Stimulated activated CD8-positive, alpha-beta memory T cell treated with anti-CD3 and anti-CD28 coated beads, Interleukin-7, amount 100 ng/mL, for 1 hour (primary cell): ENCODE measurements at places on chromosomes 1 and 21.

DNA sequence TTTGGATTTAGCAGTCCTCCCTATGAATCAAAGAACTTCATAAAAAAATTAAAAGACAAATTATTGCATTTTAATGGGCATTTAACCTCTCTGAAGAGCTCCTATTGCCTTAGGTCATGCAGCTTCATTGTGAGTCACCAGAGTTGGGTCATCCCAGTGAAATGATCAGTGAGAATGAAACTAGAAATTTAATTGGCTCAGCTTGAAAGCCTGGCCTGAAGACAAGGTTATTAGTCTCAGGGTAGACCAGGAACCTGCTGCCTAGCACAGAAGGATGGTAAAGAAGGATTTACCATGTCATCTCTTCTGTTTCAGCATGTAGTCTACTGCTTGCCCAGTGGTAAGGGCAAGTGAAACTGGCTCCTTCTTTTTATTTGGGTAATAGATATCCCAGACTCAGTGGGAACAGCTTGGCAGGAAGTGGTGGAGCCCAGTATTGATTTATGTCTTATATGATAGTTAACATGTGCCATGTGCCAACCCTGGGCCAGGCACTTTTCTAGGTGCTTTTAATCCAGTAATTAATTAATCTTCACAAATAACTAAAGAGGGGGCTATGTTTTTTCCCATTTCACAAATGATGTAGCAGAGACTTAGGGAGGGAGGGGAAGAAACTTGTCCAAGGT is 23.6 kb downstream of the LAMC2 start:
- DNase-seq: no peak

- no peak for DNase-seq
Measured at GRCh38 chr1:203424861-203425662, 50.5 kb upstream of the PRELP start.

- no peak for DNase-seq
Measured at GRCh38 chr1:223667484-223668182, 2.1 kb upstream of the CAPN8 start.

GRCh38 chr1:17183388-17184160 is 21.4 kb upstream of the PADI1 start:
- no peak for DNase-seq

DNA sequence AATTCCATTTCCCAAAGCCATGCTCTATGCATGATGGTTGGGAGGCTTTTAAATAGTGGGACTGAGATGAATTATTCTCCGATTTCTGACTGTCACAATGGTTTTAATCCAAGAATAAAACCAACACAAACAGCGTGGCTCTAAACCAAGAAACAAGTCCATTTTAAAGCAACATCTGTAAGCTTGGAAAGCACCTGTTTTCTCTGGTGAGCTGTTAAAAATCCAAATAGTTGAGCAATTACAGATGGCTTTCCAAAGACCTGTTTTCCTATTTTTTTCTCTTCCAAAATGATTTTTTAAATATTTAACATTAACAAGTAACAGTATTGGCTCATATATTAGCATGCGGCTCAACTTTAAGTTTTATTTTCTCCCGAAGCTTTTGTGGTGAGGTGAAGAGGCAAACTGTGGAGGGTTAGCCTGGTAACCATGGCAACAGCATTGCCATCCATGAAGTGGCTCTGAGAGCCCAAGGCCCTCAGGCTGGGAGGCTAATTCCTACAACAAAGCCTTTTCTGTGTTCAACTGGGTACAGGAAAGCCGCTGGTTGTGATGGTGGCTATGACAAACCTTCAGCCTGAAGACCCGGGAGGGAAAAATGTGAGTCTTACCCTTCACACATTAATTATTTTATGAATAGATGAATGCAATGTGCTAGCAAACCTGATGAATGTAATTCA is 56.7 kb upstream of the B3GALT5 start:
- DNase-seq: no peak

- DNase-seq: no peak
Measured at GRCh38 chr1:225451840-225452515, 24.1 kb upstream of the LBR start.

DNA sequence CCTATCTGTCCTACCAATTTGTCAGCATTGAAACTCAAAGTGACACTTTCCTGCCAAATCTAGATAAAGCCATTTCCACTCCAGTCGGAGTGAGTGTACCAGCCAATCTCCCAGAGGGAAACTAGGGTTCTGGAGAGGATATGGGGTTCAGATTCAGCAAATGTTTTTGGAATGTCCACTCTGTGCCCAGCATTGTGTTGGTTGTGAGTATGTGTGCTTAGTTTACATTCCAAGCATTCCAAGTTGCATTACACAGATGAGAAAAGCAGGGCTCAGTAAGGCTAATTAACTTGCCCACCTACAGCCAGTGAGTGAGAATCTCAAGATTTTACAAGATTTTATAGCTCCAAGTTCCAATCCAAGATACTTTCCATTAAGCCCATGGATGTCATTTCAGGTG is 26.4 kb upstream of the RGS16 start:
- no peak for DNase-seq

DNA sequence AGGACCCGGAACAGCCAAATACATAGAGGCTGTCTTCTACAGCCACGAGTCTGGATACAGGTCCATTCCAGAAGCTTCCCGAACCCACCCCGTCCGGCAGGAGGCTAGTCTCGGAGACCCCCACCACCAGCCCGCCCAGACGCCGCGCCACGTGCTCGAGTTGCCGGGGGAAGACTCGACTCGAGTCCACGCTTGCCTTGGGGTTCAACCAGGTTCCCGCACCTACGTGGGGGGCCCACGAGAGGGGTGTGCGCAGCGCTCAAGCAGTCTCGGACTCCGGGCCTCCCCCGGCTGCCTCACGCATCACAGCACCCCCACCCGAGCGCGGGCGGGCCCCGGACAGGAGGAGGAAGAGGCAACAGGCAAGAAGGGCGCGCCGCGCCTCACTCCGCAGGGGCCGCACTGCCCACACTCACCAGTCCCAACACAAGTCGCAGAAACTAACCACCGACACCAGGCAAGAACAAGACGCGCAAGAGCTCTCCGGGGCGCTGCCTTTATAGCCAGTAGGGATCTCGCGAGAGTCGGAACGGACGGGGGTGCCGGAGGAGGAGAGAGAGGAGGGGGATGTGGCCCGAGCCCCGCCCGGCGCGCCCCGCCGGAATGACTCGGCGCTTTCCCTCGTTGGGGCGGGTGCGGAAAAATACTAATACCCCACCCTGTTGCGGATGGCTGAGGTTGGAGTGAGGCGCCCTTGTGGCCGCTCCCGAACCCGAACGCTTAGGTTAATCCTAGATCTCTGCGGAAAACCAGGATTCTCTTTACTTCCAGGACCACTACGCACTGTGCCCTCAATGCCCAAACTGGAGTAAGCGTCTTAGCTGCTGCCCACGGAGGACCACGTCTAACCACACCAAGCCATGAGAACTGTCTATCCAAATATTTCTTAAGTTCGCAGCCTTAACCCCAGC is at the start of gene PRDX1:
PRDX1 (minus strand) TSS at position 472 of the 911 bp plus-strand sequence. CDS start 2,841 bp downstream, outside the sequence.
- peak; percentile 94 for DNase-seq

- no peak for DNase-seq
Measured at GRCh38 chr1:34770891-34771504, 10.0 kb upstream of the GJB3 start.

- DNase-seq: no peak
Measured at GRCh38 chr1:171898941-171899340, 57.6 kb downstream of the DNM3 start.

- peak; percentile 55 for DNase-seq
Measured at GRCh38 chr1:20521960-20522861, 14.3 kb upstream of the MUL1 start.

DNA sequence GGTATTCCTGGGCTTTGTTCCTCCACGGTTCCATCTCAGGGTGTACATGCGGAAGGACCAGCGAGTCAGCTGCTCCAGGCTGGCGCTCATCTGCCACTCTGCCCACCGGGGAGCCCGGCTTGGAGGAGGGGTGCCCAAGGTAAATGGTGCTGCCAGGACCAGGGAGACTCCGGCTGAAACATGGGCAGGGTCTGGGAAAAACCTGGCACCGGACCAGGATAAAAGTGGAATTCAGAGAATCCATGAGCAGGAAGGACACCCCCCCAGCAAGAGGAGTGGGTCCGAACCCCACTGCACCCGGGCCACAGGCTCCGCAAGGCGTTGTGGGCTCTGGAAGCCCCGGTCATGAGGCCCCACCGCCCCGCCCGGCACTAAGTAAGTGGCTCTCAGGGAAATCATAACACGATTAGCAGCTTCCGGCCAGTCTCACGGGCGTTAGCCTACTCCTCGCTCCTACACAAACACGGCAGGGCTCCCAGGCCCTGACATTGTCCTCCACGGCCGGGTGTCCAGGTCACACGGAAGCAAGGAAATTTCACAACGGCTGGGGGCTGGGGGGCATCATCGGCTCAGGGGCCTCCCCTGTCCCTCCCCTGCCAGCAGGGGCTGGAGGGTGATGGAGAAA is 21.1 kb downstream of the MEGF6 start:
- DNase-seq: no peak

DNA sequence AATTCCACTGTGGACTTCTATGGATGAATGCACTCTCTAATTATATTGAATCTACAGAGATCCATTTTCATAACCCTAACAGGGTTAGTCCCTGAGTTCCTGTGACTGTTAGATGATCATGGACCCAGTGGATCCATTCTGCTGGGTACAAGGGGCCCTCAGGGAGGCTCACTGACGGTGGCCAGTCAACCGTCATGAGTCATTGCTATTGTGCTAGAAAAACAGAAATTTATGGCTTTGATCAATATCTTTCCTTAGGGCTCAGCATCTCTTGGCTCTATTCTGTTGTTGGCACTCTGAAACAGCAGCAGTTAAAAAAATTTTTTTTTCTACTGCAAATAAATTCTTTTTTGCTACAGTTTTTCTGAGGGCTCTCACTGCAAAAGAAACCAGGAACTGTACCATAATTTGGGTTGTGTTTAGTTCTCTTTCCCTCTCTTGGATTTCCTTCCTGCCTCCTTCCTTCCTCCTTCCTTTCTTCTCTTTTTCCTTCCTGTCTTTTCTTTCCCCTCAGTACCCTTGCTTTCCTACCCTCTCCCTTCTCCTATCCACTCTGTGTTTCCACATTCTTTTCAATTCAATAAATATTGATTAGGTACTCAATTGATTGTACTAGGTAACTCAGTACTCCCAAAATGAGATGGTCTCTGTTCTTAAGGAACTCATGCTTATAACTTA is 49.5 kb downstream of the UTP25 start:
- DNase-seq: no peak

DNA sequence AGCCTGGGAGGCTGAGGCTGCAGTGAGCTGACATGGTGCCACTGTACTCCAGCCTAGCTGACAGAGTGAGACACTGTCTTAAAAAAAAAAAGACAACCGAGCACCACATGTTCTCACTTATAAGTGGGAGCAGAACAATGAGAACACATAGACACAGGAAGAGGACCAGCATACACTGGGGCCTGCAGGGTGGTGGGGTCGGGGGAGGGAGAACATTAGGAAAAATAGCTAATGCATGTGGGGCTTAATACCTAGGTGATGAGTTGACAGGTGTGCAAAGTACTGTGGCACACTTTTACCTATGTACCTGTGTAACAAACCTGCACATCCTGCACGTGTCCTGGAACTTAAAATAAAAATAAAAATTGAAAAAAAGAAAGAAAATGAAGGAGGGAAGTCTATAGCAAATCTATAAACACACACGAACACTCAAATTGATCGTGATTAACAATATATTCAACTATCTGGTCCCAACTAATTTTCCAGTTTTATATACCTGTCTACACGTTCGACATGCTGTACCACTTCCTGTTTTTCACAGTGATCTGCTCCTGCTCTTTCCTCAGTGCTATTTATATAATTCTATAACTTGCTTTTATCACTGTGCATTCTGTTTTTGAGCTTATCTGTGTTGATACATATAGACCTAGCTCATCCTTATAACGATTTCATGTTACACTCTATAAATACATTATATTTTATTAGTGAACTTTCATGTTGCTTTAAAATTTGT is 27.2 kb downstream of the AK5 start:
- DNase-seq: no peak

GRCh38 chr1:112926858-112927257 is 29.1 kb downstream of the SLC16A1 start:
- DNase-seq: no peak

GRCh38 chr1:9760824-9761223 is 62.9 kb downstream of the CLSTN1 start:
- DNase-seq: no peak

GRCh38 chr1:3417082-3417739 is 37.3 kb upstream of the ARHGEF16 start:
- DNase-seq: no peak

GRCh38 chr21:33293136-33293535 is 27.0 kb downstream of the IL10RB start:
- DNase-seq: no peak

DNA sequence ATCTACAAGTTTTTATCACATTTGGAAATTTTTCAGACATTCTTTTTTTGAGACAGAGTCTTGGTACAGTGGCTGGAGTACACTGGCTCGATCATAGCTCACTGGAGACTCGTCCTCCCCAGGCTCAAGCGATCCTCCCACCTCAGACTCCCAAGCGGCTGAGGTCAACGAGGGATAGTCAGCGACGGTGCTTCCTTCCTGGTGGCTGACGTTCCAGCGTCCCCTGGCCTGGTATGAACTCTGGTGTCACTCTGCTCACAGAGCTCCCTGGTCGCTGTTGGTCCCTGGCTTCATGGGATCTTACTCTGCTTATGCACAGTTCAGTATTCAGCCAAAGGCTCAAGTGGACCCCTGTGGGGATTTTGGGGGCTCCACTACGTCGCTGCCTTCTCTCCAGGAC is 3.5 kb upstream of the ARHGEF16 start:
- DNase-seq: no peak

GRCh38 chr1:56472860-56473259 is 106.5 kb downstream of the PLPP3 start:
- DNase-seq: no peak

GRCh38 chr1:17059391-17060305 is 5.8 kb upstream of the SDHB start:
- DNase-seq: no peak

DNA sequence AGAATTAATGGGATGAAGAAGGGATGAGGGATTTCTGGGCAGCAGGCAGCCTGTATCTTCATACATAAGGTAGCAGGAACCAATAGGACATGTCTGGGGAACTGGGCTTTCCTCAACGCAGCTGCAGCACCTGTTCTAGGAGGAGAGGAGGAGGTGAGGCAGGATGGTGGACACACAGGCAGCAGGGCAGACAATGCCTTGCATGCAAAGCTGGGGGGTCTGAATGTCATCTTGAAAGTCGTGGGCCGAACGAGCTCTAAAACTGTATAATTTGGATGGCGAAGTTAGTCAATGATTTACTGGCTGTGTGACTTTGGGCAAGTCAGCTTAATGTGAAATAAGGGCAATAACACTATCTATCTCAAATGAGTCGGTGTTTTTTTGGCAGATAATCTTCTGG is 124.4 kb downstream of the BEND5 start:
- DNase-seq: no peak

DNA sequence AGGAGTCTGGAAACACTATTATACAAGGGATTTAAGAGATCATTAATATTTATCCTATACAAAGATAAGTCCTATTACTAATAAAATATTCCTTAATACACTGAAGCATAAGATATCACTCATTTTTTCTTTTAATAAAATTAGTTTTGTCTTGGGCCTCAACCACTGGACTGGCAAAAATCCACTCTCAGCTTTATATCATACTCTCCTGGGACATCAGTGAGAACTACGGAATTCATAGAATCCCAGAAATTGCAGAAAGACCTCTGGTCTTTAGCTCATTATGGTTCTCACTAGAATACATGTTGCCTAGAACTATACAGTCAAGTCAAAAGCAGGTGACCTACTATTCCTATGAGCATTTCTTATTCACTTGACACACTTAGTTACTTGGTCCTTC is 285.0 kb downstream of the LRRC40 start:
- DNase-seq: no peak
